ENCODE measurements at places on chromosomes 4 and X. TPM values are rescaled to one million over a fixed set of nuclear protein-coding genes. Genes with fewer than 3 reads are reported as not detected.

The CENPE gene
- 2.7 TPM for total RNA-seq

GRCh38 chr4:138775890-138776289, 239.7 kb upstream of the NOCT start:
- H3K27ac ChIP-seq: no peak overlapping the region
- no peaks in the 10 kb centered on the region for H3K27me3 ChIP-seq
- no peaks in the 10 kb centered on the region for H3K4me1 ChIP-seq
- H3K4me3 ChIP-seq: no peak overlapping the region

The ANKRD37 gene
- total RNA-seq: 12.9 TPM

The ARHGAP24 gene
- 1.7 TPM for total RNA-seq

DNA sequence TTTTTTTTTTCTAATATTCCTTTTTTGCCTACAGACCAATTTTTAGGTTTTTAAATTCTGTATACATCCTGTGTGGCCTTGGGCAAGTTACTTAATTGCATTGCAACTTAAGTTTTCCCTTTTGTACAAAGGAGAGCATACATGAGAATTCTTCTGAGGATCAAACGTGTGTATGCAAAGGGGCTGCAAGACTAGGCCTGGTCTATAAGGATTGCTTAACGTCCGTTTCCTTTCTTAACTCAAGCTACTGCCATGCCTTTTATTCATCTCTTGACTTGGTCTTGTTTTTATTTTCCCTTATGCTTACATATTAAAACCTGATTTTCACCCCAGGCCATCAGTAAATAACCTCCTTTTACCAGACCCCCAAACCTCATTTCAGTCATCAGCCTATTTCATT, 13.6 kb downstream of the RBPJ start:
- H3K27me3 ChIP-seq: no peaks in the 10 kb centered on the region
- H3K4me1 ChIP-seq: no peaks in the 10 kb centered on the region
- H3K27ac ChIP-seq: no peak overlapping the region
- H3K36me3 ChIP-seq: no peaks in the 10 kb centered on the region
- no peak overlapping the region for H3K4me3 ChIP-seq

DNA sequence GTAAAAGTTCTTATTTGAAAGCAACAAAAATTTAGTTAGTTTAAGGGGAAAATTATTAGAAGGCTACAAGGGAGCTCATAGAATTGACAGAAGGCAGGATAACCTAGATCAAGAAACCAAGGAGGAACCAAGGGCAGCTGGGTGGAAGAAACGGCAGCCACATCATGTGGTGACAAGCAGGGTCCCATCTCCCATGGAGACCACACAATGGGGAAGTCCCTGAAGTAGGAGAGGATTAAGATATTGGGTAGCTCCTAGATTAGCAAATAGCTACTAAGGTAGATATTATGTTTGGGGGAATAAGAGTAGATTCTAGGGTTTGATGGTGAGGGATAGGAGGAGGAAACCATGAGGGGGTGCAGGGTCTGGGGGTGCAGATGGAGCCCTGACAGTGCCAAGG, 48.0 kb upstream of the TMEM154 start:
- H3K27ac ChIP-seq: no peak overlapping the region
- no peaks in the 10 kb centered on the region for H3K27me3 ChIP-seq
- no peaks in the 10 kb centered on the region for H3K4me1 ChIP-seq
- H3K36me3 ChIP-seq: no peaks in the 10 kb centered on the region
- no peak overlapping the region for H3K4me3 ChIP-seq

DNA sequence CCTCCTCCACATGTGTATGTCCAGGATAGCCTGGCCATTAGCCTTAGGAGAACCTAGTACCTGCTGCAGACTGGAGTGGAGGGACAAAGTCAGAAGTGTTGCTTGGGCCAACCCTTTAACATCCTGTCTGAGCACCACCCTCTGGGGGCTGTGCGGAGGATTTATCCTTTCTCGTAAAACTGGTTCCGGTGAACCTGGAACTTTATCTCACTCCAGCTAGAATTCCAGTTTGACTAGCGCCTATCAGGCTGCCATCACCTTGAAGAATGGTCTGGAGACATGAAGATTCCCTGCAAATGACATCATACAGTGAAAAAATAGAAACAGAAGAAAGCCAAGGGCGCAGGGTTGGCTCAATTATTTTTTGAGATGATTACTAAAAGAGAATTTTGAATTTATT, 4.0 kb downstream of the TCEAL8 start:
- peaks cover 12% of the 10 kb centered on the region for H3K4me1 ChIP-seq
- no peak overlapping the region for H3K4me3 ChIP-seq
- no peaks in the 10 kb centered on the region for H3K36me3 ChIP-seq
- no peaks in the 10 kb centered on the region for H3K27me3 ChIP-seq
- H3K27ac ChIP-seq: no peak overlapping the region

GRCh38 chrX:110734894-110735541, 60.6 kb downstream of the CHRDL1 start:
- H3K4me3 ChIP-seq: no peak overlapping the region
- DNase-seq: no peak
- H3K4me1 ChIP-seq: no peaks in the 10 kb centered on the region
- H3K36me3 ChIP-seq: no peaks in the 10 kb centered on the region
- H3K27ac ChIP-seq: no peak overlapping the region
